ENCODE measurements at places on chromosomes 1 and 21.

DNA sequence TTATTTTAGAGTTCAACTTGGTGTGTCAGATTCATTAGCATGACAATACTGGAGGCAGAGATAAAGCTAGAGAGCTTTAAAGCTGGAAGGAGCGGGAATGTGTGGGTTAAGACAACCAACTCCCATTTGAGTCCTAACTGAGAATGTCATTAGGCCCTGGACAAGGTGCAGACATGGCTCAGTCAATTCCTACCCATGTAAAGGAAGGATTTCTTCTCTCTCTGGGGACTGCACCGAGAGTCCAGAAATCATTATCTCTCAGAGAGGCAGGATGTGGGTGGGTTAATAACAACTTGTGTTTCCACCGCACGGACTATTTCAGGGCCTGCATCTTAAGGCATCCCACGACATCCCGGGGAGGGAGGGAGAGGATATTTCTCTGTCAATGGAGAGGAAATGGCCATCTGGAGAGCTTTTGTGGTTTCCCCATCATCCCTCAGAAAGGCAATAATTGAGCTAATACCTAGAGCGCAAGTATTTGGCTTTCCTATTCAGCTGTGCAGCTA lies 46.7 kb upstream of the SARS1 start:
- no peak for DNase-seq

DNA sequence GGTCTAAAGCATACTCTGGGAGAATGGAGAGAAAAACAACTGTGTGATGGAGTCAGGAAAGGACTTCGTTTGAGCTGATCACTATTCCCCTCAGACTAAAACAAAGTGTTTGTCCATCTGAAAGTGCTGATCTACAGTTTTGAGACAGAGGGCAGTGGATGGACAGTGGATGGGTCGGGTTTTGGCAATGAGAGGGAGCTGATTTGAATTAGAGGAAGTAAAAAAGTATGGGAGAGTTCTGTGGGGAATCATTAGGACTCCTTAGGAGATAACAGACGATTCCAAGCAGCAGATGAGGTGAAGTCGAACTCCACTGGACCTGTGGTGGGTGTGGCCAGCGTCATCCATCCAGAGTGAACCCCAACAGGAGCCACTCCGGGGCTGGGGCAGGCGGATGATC lies 62.3 kb downstream of the PTGS2 start:
- DNase-seq, result no peak

GRCh38 chr1:26787381-26787705 lies 407 bp upstream of the PIGV start:
- peak; percentile 79 for DNase-seq

DNA sequence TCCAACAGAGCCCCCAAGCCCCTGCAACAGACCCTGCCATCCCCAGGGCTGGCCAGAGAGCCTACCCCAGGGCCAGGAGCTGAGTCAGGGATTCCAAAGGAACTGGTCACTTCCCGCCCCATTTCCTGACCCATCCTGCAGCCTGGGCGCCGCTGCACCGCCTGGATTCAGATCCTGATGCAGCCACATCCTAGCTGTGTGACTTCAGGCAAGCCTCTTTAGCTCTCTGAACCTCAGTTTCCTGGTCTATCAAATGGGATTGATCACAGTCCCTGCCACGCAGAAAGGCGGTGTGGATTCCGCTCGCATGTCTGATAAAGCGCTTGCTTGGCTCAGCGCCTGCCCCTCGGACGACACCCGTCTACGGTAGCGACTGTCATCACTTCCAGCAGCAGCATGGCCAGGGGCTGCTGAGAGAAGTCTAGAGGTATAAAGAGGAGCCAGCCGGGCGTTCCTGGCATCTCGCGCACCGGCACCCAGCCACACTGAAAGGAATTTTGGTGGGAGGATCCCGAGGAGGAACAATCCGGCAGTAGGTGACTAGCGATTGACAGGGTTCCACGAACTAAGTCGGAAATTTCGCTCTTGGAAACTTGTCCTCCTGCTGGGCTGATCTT lies 10.1 kb downstream of the EPHA2 start:
- no peak for DNase-seq

DNA sequence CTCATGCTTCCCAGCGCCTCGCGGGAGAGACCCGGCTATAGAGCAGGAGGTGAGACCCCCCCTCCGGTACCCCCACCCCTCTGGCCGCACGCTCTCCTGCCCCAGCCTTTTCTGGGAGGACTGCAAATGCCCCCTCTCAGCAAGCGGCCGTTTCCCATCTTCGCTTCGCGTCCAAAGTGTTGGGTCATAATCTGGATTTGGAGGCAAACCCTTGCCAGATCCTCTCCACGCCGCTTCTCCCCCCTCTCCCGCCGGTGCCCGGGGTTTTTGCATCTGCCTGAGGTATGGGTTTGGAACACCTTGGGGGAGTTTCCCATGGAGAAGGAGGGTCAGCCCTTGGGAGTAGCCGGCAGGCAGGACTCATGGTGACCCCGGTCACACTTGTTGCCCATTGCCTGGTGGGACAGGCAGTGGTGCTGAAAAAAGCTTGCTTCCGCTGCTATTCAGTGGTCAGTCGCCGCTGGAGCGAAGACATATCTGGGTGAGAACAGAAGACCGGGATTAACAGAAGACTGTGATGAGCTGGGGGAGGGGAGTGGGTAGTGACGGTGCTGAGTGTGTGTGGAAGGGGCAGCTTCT lies 935 bp downstream of the KCNK2 start:
- no peak for DNase-seq

Data from NAMALWA (cell line).